Metanephros (tissue), 2 donors: ENCODE measurements at places on chromosomes 4 and X. TPM values are rescaled to one million over a fixed set of nuclear protein-coding genes. Genes with fewer than 3 reads are reported as not detected.

Gene MUC7
- not detected for total RNA-seq

Gene HELT
- not detected for total RNA-seq

Gene HAND2
- total RNA-seq, result 0.35 TPM

Gene BMPR1B
- 23.2 TPM for total RNA-seq

Gene USP26
- not detected for total RNA-seq

Gene FRAS1
- 125 TPM for total RNA-seq

Gene TAB3
- total RNA-seq, result 35.0 TPM

Gene PCSK1N
- 38.5 TPM for total RNA-seq

Gene ZNF630
- 3.4 TPM for total RNA-seq

Gene SYTL5
- 1.6 TPM for total RNA-seq

Gene TMSB15A
- 13.9 TPM for total RNA-seq

Gene CCDC158
- 0.53 TPM for total RNA-seq

Gene UGT2A1
- total RNA-seq, result 8.8 TPM

Gene BRS3
- not detected for total RNA-seq

Gene DAPP1
- total RNA-seq, result 4.6 TPM

Gene ARFIP1
- total RNA-seq, result 34.0 TPM

Gene H2BW2
- total RNA-seq, result not detected

Gene RBM47
- total RNA-seq, result 115 TPM

Gene SAGE1
- not detected for total RNA-seq

Gene BANK1
- total RNA-seq, result 1.9 TPM

Gene SPANXB1
- not detected for total RNA-seq

Gene MAGEB10
- total RNA-seq, result not detected

Gene VSIG4
- 14.5 TPM for total RNA-seq

Gene LEF1
- total RNA-seq, result 37.3 TPM

Gene PDZD4
- total RNA-seq, result 10.6 TPM

Gene GRID2
- total RNA-seq, result 16.8 TPM

Gene CSN1S1
- total RNA-seq, result not detected

Gene ASB11
- 5.3 TPM for total RNA-seq

Gene TMPRSS11B
- not detected for total RNA-seq

Gene KLB
- total RNA-seq, result 0.18 TPM

Gene PSAPL1
- not detected for total RNA-seq

Gene TMPRSS11D
- not detected for total RNA-seq

Gene GLOD5
- 0.76 TPM for total RNA-seq

Gene ANXA3
- 47.5 TPM for total RNA-seq

Gene SMIM9
- not detected for total RNA-seq

Gene ARR3
- not detected for total RNA-seq

Gene VCX3B
- not detected for total RNA-seq

Gene ESX1
- not detected for total RNA-seq

Gene ASMT
- not detected for total RNA-seq

Gene HTR2C
- 0.41 TPM for total RNA-seq

Gene CENPC
- 31.7 TPM for total RNA-seq

Gene TMSB15C
- total RNA-seq, result 7.9 TPM

Gene SMIM14
- total RNA-seq, result 30.4 TPM

Gene HPGD
- total RNA-seq, result 39.8 TPM

Gene SLITRK4
- 12.3 TPM for total RNA-seq

Gene PAGE2B
- 0.70 TPM for total RNA-seq

Gene ARMCX2
- total RNA-seq, result 96.8 TPM

Gene BTC
- total RNA-seq, result 4.0 TPM

Gene CENPVL3
- total RNA-seq, result 0.70 TPM
